ENCODE measurements at places on chromosomes 11 and 22. TPM values are rescaled to one million over a fixed set of nuclear protein-coding genes. Genes with fewer than 3 reads are reported as not detected.

DNA sequence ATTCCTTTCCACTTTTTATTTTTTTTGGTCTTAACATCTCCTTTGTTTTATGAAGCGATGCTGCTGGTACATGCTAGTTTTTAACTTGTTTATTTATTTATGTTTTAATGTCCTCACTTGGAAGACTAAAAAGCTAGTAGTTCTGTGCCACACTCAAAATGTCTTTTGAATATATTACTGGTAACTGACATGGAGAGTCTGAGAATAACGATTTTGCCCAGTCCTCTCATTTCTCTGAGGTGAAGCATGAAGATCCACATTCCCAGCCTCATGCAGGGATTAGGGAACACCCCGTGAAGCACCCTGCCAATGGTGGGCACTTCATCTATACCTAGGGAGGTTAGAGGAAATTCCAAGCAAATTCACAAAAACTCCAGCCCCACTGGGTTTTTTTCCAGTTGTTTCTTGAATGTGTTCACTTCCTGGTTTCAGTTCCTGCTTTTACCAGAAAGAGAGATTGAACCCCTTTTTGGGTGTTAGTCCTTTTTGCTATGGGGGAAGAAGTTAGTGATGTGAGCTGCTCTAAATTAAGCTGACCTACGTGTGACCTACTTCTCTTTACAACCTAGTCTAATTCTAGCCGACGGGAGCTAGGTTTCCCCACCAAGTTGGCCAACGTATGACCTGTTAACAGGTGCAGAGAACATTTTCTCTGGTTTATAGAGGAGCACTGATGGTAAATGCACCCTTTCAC lies 106.1 kb downstream of the SLC1A2 start:
- H3K27me3 ChIP-seq, result no peaks in the 10 kb centered on the region
- H3K4me3 ChIP-seq, result no peak overlapping the region
- no peak for DNase-seq
- H3K36me3 ChIP-seq, result no peaks in the 10 kb centered on the region

DNA sequence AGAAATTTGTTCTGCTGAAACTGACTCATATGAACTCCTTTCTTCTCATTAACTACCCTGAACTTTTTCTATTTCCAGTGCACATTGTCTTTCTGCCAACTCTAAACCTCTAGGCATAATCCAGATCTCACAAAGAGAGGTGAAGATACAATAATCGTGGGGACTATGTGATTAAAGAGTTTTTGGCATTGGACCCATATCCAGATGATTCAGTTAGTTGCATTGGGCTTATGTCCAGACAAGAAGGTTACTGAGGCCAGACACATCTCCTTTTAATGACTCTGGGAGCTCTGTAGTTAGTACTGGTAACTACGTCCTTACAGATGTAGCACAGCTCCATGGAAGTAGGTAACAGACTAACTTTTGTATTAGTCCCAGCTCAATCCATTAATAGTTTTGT lies 273.0 kb downstream of the CASP12 start:
- no peaks in the 10 kb centered on the region for H3K36me3 ChIP-seq
- no peaks in the 10 kb centered on the region for H3K27me3 ChIP-seq
- H3K4me3 ChIP-seq, result no peak overlapping the region
- DNase-seq, result no peak

Gene IGSF9B
- total RNA-seq, result 26.5 TPM

Gene MDK
- 4.6 TPM for total RNA-seq

DNA sequence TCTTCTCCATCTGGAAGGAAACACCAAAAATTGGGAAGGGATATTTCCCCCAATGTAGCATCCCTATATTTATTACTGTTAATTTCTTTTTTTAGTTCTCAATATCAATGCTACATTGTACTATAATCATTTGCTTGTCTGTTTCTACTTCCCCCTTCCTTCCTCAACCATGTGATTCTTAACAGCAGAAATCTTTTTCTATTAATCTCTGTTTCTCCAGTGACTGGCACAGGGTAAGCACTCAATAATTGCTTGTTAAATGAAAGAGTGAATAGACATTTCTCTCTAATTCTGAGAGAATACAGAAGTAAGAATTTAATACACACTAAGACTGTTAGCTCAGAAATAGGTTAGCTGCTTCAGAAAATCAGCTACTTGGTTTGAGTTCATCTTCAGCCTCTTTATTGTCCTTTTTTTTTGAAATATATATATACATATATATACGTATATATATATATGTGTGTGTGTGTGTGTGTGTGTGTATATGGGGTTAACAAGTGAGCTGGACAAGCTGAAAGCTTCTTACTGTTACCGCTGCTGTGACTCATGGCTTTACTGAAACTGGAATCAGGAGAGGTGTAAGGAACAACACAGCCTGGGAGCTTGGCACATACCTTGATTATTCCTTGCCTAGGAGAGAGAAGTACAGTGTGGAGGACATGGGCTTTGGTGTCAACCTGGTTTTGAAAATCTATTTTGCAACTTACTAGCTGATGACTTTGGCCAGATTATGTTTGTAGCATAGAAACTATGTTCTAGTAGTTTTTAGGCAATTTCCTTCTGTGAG lies 26.2 kb upstream of the PDE3B start:
- no peaks in the 10 kb centered on the region for H3K27me3 ChIP-seq
- H3K4me1 ChIP-seq, result peaks cover 56% of the 10 kb centered on the region
- peaks cover 11% of the 10 kb centered on the region for H3K36me3 ChIP-seq
- no peak overlapping the region for H3K27ac ChIP-seq

GRCh38 chr11:128187835-128188234 lies 399.5 kb downstream of the ETS1 start:
- DNase-seq, result no peak
- H3K4me1 ChIP-seq, result peaks cover 19% of the 10 kb centered on the region

Gene RASGRP2
- total RNA-seq, result 5.2 TPM

- peaks cover 16% of the 10 kb centered on the region for H3K27me3 ChIP-seq
- H3K4me1 ChIP-seq, result no peaks in the 10 kb centered on the region
- DNase-seq, result no peak
These were observed 69.1 kb upstream of the B3GAT1 start for GRCh38 chr11:134481135-134481534.

DNA sequence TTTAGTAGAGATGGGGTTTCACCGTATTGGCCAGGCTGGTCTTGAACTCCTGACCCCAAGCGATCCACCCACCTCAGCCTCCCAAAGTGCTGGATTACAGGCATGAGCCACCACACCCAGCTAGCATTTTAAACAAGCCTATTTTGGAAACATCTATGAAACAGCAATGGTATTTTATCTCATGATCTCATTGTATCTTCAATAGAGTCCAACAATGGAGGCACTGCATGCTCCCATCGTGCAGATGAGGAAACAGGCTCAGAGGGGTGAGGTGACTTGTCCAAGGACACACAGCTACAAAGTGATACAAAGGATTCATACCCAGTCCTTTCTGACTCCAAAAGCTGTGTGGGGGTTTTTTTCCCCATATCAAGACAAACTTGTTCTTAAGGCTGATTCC lies 39.0 kb upstream of the RTL6 start:
- no peak for DNase-seq
- H3K4me1 ChIP-seq, result no peaks in the 10 kb centered on the region
- H3K27ac ChIP-seq, result no peak overlapping the region
- H3K4me3 ChIP-seq, result no peak overlapping the region

DNA sequence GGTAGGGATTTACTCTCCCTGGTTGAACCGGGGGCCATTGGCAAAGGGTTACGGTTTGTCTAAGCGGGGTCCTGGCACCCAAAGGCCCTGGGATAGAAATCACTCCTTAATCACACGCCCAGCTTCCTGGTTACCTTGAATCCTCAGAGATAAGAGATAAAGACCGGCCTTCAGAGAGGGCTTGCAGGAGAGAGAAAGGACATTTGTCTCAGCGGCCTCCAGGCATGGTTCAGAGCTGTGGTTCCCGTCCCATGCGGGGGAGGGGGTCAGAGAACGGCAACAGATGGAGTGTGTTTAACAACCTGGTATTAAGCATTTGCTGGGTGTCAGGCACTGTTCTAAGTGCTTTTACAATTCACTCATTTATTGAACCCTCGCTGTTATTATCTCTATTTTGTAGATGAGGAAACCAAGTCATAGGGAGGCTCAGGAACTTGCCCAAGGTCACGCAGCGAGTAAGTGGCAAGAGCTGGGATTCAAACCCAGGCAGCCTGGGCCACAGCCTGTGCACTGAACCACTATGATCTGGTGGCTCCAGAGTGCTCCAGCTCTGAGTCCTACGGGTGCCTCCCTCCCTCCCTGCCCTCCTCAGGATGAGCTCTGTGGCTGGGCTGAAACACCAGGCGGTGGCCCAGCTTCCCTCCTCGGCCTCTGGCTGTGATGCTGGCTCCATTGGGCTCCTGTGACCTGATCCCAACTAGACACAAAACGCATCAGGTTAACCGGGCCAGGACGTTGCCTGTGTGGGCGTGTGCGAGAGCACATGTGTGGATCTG lies 18.6 kb downstream of the LRRC10B start:
- DNase-seq, result no peak
- no peak overlapping the region for H3K4me3 ChIP-seq
- no peak overlapping the region for H3K27ac ChIP-seq
- peaks cover 4% of the 10 kb centered on the region for H3K27me3 ChIP-seq
- no peaks in the 10 kb centered on the region for H3K4me1 ChIP-seq

GRCh38 chr11:128391811-128392210 lies 195.5 kb downstream of the ETS1 start:
- no peak overlapping the region for H3K4me3 ChIP-seq
- no peak overlapping the region for H3K27ac ChIP-seq
- no peak for DNase-seq
- H3K36me3 ChIP-seq, result no peaks in the 10 kb centered on the region
- H3K4me1 ChIP-seq, result peaks cover 21% of the 10 kb centered on the region

- H3K4me1 ChIP-seq, result no peaks in the 10 kb centered on the region
- H3K4me3 ChIP-seq, result no peak overlapping the region
- H3K36me3 ChIP-seq, result no peaks in the 10 kb centered on the region
- DNase-seq, result no peak
- H3K27ac ChIP-seq, result no peak overlapping the region
These were observed 40.0 kb upstream of the SEPTIN5 start for GRCh38 chr22:19674129-19674928.

DNA sequence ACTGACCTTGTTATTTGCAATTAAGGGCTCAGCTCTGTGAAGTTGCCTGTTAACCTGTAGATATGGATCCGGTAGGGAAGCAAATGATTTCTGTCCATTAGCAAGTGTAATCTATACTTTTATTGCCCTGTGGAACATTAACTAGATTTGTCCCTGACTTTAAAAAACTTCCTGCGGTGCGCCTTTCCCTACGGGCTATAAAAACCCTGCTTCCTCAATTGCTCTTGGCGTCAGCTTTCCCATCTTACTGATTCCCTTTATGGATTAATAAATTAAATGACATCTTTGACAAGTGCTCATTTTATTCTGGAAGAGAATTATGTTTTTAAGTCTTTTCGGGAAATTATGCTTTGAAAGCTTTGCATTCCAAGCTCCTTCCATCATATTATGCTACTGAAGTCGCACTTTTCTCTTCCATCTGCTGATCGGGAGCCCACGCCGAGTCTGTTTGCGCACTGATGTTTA lies 18.3 kb upstream of the CLMP start:
- no peaks in the 10 kb centered on the region for H3K36me3 ChIP-seq
- no peak for DNase-seq
- no peaks in the 10 kb centered on the region for H3K4me1 ChIP-seq

Gene C22orf31
- total RNA-seq, result not detected

DNA sequence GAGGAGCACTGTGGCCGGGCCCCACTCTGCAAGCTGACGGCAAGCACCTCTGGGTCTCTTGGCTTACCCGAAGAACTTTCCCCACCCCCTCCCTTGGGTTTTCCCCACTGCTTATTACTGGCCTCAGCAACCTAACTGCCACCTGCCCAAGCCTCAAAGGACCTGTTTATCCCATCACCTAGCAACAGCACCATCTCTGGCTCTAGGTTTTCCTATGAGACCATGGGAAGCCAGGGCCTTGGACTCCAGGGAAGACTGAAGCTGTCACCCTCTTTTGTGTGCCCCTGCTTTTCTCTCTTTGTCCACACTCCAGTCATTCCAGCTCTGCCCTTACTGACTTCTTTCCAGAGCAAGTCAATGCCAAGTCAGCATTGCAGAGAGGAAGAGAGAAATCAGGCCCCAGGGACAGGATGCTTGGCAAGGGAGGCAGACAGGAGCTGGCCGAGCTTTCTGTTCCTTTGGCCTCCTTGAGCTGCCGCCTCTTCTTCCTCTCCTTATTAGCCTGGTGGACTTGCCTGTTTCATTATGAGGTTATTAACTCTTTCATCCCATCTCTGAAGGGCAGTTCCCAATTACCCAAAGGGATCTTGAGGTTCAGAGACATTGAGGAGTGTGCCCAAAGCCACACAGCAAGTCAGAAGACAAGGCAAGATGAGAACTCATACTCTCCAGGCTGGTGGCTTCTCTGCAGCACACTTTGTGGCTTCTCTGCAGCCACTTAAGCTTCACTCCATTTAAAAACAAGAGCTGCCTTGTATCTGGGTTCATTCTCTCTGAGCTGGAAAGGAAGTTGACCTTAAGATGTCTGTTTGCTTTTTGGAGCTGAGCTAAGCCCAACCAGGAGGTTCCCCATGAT lies at the start of gene SMIM35:
TSS of gene SMIM35 (minus strand) at position 51 of the 856 bp plus-strand sequence. CDS start 206 bp downstream, outside the sequence.
- H3K27ac ChIP-seq, result no peak within 1 kb of the TSS
- no peak for DNase-seq
- H3K4me1 ChIP-seq, result no peaks in the 10 kb centered on the region
- H3K27me3 ChIP-seq, result no peaks in the 10 kb centered on the region

Gene SLC1A2
- total RNA-seq, result not detected

DNA sequence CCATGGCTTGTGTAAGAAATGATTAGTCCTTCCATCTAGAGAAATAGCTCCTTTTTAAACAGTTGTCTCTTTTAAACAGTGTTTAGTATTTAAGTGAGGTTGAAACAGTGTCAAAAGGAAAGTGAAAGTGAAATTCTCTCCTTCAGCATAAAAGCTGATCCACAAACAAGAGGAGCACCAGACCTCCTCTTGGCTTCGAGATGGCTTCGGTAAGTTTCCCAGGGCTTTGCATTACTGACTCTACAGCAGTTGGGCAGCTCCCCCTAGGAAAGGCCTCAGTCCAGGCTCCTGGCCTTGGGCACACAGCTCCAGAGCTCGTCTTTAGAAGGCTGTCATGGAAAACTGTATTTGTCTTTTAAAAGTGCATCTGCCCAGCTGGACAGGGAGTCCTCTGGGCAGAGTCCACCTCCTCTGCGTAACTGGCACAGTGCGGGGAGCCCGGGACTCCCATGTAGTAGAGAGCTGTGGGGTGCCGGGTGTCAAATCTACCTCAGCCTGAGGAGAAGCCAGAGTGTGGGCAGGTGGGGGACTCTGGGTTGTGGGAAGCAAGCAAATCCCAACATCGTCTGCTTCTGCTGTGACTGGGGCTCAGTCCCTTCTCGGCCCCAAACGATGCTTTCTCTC lies at the start of gene PLAAT4:
TSS of gene PLAAT4 (plus strand) at position 140 of the 624 bp plus-strand sequence. CDS start at position 201, 61 bp downstream.
- peak within 1 kb of the TSS; percentile 72 for H3K4me3 ChIP-seq
- peak; percentile 42 for DNase-seq
- no peaks in the 10 kb centered on the region for H3K36me3 ChIP-seq
- H3K27ac ChIP-seq, result peak within 1 kb of the TSS; percentile 69
- H3K27me3 ChIP-seq, result no peaks in the 10 kb centered on the region
